ENCODE measurements at places on chromosomes 5 and 9. TPM values are rescaled to one million over a fixed set of nuclear protein-coding genes. Genes with fewer than 3 reads are reported as not detected.

The CENPK gene
- 4.7 TPM for total RNA-seq

The MYORG gene
- 2.2 TPM for total RNA-seq

The AQP7 gene
- not detected for total RNA-seq

The SFXN1 gene
- 175 TPM for total RNA-seq

The ABITRAM gene
- 5.2 TPM for total RNA-seq

The C9 gene
- total RNA-seq, result not detected

The SMIM33 gene
- total RNA-seq, result not detected

The TCOF1 gene
- total RNA-seq, result 17.8 TPM

The CDX1 gene
- 0.91 TPM for total RNA-seq

The CACNA1B gene
- 0.07 TPM for total RNA-seq

The PCDHGC3 gene
- total RNA-seq, result 94.3 TPM

The IL4 gene
- not detected for total RNA-seq

The CCL21 gene
- total RNA-seq, result not detected

The TRIP13 gene
- 6.4 TPM for total RNA-seq

The WDR38 gene
- not detected for total RNA-seq

The TUT7 gene
- 29.3 TPM for total RNA-seq

The ZNF658 gene
- total RNA-seq, result 4.0 TPM

The PROP1 gene
- total RNA-seq, result not detected

The OLFML2A gene
- total RNA-seq, result 1.3 TPM

The RGMB gene
- total RNA-seq, result 132 TPM

The PCDHB8 gene
- 0.26 TPM for total RNA-seq

The PCDHGA7 gene
- total RNA-seq, result 10.3 TPM

The ERCC8 gene
- total RNA-seq, result 12.6 TPM

The NEK6 gene
- 83.1 TPM for total RNA-seq

The ZNF454 gene
- total RNA-seq, result 1.9 TPM

The PFN3 gene
- not detected for total RNA-seq

The PCDHGA12 gene
- total RNA-seq, result 46.0 TPM

The C9orf43 gene
- 0.13 TPM for total RNA-seq

The TOR4A gene
- 19.7 TPM for total RNA-seq

The POU5F2 gene
- 1.2 TPM for total RNA-seq

The PCDHB5 gene
- total RNA-seq, result 2.2 TPM

The ALDOB gene
- not detected for total RNA-seq

The PCDHB7 gene
- 1.1 TPM for total RNA-seq

The PRDM9 gene
- not detected for total RNA-seq

The HNRNPAB gene
- 29.1 TPM for total RNA-seq

The CWC27 gene
- 11.3 TPM for total RNA-seq

The ZNF367 gene
- 2.7 TPM for total RNA-seq

The FAM81B gene
- total RNA-seq, result not detected

The PCDHA1 gene
- not detected for total RNA-seq

The ESM1 gene
- total RNA-seq, result 54.3 TPM

The NOXA1 gene
- 0.36 TPM for total RNA-seq

The MCC gene
- total RNA-seq, result 33.4 TPM

The MTAP gene
- total RNA-seq, result 42.2 TPM

The FAM219A gene
- total RNA-seq, result 12.5 TPM

The LECT2 gene
- not detected for total RNA-seq

The LEAP2 gene
- total RNA-seq, result 0.30 TPM

The MTRR gene
- 18.6 TPM for total RNA-seq

The HSPB3 gene
- total RNA-seq, result 0.85 TPM

The FCHO2 gene
- 24.2 TPM for total RNA-seq

The FSTL4 gene
- 0.07 TPM for total RNA-seq

The IFNA6 gene
- total RNA-seq, result not detected

The G3BP1 gene
- total RNA-seq, result 201 TPM

The SMIM32 gene
- total RNA-seq, result 0.07 TPM

The GABRA6 gene
- not detected for total RNA-seq

The TRIM14 gene
- total RNA-seq, result 2.6 TPM

The C7 gene
- 36.9 TPM for total RNA-seq

The PCDHA9 gene
- 0.07 TPM for total RNA-seq

All from smooth muscle cell of the pulmonary artery (primary cell).